Bronchial epithelial cell (primary cell): ENCODE measurements at places on chromosomes 2 and 18. TPM values are rescaled to one million over a fixed set of nuclear protein-coding genes. Genes with fewer than 3 reads are reported as not detected.

- DNase-seq = no peak
These were observed at the start of gene SP140 for GRCh38 chr2:230225486-230225885. SP140 (plus strand) TSS chr2:230225736; CDS start chr2:230225845, 109 bp downstream.

GRCh38 chr2:197782126-197782525 is 3.0 kb downstream of the BOLL start:
- DNase-seq = no peak

The PRKAG3 gene
- not detected in 2 replicates for total RNA-seq

The NR4A2 gene
- total RNA-seq = under 0.01 and 0.26 TPM in 2 replicates

DNA sequence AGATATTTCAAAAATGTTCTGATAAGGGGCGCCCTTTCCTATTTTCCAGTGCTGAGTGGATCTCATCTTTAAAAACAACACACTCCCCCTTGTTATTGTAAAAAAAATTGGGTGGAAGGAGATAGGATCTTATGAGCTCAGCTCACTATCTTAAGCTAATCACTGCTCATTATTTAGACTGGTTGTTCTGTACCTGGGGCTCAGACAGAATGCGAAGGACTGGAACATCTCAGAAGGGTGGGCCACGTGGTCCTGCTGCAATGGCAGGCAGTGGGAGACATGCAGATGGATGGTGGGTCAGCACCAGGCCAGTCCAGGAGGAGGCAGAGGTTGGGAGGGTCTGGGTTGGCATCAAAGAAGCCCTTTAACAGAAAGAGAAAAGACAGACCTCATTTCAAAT is 48.3 kb upstream of the GPR155 start:
- DNase-seq = no peak

- DNase-seq = no peak
These were observed 178.1 kb downstream of the GCA start for GRCh38 chr2:162521871-162522650.

GRCh38 chr2:235330775-235331451 is 162.9 kb upstream of the AGAP1 start:
- DNase-seq = peak; percentile 97

DNA sequence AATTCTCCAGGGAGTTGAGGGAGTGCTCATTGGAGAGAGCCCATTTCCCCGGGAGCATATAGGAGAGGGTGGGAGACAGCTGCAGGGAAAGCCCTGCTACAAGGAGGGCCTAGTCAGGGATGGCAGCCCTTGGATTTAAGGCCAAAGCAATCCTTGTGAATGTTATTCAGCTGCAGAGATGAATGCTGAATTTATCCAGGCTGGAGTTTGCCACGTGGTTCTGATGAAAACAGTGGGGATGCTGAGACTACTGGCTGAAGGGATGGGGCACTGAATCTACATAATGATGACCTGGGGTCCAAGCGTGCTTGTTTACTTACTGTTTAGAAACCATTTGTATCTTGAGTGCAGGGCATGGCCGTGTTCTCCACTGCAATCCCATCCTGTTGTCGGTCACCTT is 35.6 kb upstream of the RNF149 start:
- DNase-seq = no peak
